ENCODE measurements at places on chromosomes 12 and 14.

GRCh38 chr12:122984612-122985337 is 4.3 kb downstream of the ARL6IP4 start:
- peak; percentile 18 for DNase-seq

GRCh38 chr14:72155379-72155993 is 223.3 kb downstream of the RGS6 start:
- DNase-seq, result no peak

DNA sequence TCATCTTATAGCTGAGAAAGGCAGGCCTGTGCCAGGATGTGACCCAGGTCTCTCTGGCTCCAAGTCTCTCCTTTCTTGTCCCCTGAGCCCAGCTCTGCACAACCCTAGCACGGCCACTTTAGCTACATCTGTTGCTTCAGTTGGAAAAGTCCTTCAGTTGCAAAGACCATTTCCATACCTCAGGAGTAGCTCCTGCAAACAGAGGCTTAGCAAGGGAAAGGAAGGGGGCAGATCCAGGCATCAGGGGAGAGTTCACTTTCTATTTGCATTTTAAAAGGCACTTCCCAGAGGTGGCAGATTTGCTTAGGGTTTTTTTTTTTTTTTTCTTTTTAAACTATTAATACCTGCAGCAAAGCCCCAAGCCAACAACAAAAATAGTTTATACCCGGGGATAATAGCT is 3.0 kb upstream of the PITPNM2 start:
- DNase-seq, result no peak

GRCh38 chr14:50257732-50258131 is 26.4 kb upstream of the SOS2 start:
- no peak for DNase-seq

- no peak for DNase-seq
Measured at GRCh38 chr14:72574715-72575114, 319.2 kb downstream of the DPF3 start.

DNA sequence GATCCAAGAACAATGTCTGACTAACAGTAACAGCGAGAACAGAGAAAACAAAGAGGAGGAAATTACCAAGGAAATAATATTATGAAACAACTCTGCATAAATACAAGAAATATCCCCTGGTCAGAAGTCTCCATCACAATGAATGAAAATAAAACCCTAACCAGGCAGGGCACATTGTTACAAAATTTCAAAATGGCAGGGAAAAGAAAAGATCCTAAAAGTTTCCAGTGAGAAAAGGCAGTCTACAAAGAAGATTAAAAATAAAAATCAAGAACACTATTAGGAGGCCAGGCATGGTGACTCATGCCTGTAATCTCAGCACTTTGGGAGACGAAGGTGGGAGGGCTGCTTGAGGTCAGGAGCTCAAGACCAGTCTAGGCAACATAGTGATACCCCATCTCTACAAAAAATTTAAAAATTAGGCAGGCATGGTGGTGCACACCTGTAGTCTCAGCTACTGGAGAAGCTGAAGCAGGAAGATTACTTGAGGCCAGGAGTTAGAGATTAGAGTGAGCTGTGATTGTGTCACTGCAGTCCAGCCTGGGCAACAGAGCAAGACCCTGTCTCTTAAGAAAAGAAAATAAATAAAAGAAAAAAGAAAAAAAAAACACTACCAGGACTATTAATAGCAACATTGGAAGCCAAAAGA is 47.8 kb downstream of the FERMT2 start:
- DNase-seq, result peak; percentile 69

- DNase-seq, result no peak
Measured at GRCh38 chr12:109475121-109475520, 2.0 kb downstream of the KCTD10 start.

GRCh38 chr14:72186523-72186922 is 254.3 kb downstream of the RGS6 start:
- DNase-seq, result no peak

All from mesenchymal stem cell (in vitro differentiated cells and primary cell).